ENCODE measurements at places on chromosomes 5 and 9.

DNA sequence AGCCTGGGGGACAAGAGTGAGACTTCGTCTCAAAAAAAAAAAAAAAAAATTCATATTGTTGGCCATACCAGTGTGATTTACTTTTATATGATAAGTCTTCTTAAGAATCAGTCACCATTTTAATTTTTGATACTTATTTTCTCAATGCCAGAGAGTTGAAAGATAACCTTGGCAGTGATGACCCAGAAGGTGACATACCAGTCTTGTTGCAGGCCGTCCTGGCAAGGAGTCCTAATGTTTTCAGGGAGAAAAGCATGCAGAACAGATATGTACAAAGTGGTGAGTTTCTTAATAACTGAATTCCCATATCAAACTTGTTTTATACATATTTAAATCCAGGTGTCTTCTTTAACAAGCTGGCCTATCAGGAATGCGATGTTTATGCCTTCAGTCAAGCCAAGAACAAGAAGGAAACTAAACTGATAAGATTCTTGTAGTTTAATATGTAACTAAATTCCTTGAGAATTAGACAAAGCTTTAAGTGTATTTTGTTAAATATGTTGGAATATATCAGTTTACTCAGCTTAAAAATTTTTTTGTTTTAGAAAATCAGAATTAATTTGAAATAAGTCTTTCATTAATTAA, 81.5 kb downstream of the NIPBL start:
- no peak for DNase-seq

DNA sequence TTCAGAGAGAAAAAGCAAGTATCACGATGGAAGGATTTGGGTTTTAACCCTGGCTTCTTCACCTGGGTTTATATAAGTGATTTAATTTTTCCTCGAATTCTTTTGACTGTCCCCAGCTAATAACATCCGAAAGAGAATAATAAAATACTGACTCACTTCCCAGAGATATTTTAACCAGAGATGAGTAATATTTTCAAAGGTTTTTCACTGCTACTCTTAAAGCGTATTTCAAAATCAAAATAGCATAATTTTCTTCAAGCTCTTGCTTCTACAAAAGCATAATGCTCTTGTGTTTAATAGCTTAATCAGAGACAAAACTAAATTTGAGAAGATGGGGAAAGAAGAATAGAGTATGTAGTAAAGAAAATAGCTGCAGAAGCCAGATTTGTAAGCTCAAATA, 215.2 kb upstream of the PTGER4 start:
- DNase-seq: no peak

DNA sequence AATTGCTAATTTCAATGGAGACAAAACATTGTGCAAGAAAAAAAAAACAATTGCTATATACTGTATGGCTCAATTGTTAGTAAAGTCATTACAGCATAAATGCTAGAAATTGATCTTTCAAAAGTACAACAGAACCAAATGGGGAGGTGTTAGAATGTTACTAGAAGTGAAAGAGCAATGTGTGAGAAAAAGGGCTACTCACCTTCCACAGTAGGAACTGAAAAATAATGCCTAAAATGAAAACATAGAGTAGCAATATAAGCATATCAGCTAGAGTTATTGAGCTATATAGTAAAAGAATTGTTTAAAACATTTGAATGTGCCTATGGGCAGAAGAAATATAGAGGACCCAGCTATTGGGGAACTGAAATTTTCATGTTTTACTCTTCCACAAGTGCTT, 10.9 kb upstream of the RXFP3 start:
- no peak for DNase-seq

GRCh38 chr5:158737536-158738027, 362.1 kb downstream of the EBF1 start:
- no peak for DNase-seq

GRCh38 chr9:33225319-33226147, 14.4 kb upstream of the SPINK4 start:
- DNase-seq: peak; percentile 47

- no peak for DNase-seq
Measured at GRCh38 chr9:124686918-124687317, 84.2 kb downstream of the NR6A1 start.

DNA sequence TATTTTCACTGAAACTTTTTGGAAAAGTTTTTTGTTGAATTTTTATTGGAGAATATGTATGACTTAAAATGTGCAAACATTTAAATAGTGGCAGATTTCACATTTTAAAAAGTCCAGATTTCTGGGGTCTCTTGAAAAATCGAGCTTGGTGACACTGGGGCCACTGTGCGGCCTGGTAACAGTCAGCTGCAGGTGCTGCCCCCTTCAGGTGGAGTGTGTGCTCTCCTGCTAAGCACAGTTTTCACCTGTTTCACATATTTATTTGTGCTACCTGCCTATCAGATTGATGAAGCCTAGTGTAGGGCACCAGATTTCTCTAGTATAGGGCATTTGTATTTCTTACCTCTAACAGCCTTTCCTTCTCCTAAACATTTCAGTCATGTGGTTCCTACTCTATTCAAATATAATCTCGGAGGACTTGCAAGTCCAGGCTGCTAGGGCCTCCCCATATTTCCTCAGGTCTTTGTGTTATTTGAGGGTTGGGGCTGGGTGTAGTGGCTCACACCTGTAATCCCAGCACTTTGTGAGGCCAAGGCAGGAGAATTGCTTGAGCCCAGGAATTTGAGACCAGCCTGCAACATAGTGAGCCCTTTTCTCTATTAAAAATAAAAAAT, 95.8 kb upstream of the KLF9 start:
- DNase-seq: no peak

DNA sequence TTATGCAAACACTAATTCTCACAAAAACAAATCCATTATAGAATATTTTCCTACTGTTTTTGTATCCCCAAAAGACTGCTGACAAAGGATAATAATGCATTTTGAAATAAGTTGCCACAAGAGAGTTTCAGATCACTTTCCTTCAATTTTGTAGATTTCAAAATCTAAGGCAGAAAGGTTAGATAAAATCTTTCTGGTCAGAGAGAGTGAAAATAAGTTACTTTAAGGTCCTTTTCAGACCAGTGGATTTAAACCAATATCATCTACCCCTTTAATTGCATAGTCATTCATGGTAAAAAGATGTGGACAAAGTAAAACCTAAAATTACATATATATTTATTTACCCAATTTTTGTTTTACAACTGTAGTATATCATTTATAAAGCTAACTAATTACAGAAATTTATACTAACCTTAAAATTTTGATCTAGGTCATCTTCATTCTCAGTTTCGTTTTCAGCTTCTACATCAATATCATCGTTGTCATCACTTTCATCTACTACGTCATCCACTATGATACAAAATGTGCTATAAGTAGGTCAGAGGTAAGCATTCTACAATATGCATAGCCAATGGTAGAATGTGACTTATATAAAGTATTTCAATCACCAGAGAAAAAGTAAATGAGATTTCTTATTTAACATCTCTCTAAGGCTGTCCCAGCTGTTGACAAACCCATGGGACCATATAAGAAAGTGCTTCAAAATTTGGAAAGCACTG, 95.7 kb downstream of the AGTPBP1 start:
- DNase-seq: no peak

- DNase-seq: no peak
Measured at GRCh38 chr5:126736141-126736540, 40.8 kb upstream of the LMNB1 start.

- no peak for DNase-seq
Measured at GRCh38 chr5:175201393-175201792, 242.6 kb downstream of the DRD1 start.

- DNase-seq: no peak
Measured at GRCh38 chr5:17477573-17478265, 20.3 kb upstream of the TAF11L2 start.

GRCh38 chr5:140791089-140791488, 3.6 kb upstream of the PCDHA2 start:
- DNase-seq: no peak

DNA sequence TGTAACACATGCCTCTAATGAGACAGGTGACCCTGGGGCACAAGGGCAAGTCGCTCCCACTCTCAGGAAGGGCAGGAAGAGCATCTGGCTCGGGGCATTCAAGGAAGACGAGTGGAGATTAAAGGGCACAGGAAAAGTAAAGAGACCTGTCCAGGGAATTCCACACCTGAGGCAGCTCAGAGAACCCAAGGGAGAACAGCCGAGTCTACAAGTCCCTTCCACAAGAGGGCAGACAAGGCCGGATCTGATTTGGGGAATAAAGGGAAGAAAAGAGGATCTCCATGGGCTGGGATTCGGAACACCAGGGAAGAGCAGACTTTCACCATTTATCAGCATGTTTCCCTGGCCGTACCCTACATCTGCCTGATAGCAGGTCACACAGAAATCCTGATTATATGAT, 28.1 kb downstream of the GPX3 start:
- no peak for DNase-seq

All from tibial nerve (tissue), 4 donors.